ENCODE measurements at places on chromosomes 7 and 10.

GRCh38 chr7:100013328-100013676 lies 2.1 kb upstream of the ZKSCAN1 start:
- no peak for DNase-seq

DNA sequence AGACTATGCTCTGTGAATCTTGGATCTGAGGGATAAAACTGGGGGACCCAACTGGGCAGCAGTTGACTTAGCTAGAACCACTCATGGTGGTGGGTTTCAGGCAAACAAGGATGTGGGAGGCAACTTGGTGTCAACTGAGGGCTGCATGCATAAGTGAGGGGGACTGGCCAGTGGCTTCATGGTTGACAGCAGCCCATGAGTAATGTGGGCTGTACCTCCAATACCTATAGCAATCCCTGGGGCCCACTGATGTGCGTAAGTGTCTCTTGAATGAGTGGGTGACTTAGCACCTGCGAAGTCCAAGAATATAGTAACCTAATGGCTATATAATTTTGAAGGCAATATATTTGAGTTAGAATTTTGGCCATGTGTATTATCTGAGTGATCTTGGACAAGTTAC lies 13.7 kb upstream of the MAP3K8 start:
- DNase-seq: no peak

DNA sequence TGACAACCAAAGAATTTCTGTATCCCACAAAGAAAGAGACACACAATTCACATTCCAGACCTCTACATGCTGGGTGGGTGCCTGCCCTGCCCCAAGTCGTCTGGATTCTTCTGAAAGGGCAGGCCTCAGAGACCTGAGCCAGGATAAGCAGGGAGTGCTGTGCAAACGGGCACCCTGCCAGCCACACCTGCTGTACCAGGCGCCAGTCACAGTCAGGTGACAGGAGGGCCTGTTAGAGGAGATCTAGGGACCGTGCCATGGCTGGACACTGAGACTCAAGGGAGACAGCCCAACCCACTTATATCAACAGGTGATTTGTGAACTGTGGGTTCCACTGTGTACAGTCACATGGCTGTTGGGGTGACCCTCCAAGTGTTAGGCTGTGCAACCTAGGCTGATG lies 103.1 kb upstream of the AFAP1L2 start:
- DNase-seq: no peak

DNA sequence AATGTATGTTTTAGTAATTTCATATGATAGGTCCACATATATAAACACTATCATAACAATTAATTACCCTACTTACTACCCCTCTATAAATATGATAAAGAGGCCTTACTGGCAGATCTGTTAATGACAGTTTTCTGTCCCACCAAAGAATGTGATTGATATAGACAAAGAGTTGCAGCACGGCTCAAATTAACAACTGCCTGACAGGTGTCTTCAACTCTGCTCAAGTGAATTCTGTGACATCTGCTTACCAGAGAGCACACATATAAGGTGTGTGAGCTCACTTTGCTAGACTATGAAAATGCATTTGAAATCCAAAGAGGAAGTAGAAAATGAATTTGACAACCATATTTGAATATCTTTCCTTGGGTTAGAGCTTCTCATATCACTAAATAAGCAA lies 36.6 kb downstream of the CACNA2D1 start:
- DNase-seq: no peak

DNA sequence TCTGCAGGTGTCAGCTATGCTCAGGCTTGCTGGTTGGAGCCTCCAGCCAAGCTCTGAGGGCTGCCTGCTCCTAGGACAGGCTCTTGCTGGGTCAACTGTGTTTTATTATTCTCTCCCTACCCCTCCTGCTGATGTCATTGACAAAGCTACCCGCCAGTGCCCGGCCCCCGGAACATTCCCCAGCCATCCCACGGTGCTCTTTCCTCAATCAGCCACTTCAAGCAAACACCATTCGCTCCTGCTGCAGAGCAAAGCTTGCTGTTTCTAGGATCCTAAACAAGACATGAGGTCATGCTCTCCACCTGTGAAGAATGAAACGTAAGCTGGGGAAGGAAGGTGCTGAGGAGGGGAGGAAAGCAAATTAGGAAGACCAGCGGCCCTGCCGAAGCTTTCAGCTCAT lies 2.1 kb upstream of the C10orf71 start:
- DNase-seq: no peak

GRCh38 chr10:130047336-130047735 lies 63.3 kb downstream of the C10orf143 start:
- DNase-seq: no peak

- no peak for DNase-seq
Observed at GRCh38 chr10:70846795-70847194, 31.0 kb downstream of the SGPL1 start.

DNA sequence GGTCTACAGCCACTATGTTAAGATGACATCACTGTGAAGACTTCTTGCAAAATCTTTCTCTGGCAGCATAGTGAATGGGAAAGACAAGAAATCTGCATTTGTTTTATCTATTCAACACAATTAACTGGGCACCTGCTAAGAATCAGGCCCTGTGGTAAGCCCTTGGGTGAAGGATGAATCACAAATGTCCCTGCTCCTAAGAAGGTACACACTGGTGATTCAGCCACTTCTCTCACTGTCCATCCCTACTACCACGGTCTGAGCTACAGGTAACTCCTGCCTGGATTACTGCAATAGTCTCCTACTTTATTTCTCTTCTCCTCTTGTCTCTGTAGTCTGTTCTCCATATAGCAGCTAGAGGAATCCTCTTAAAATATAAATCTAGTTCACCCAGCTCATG lies 116.1 kb downstream of the HIBADH start:
- no peak for DNase-seq

- DNase-seq: no peak
Observed at GRCh38 chr7:80060218-80060806, 74.3 kb upstream of the GNAI1 start.

DNA sequence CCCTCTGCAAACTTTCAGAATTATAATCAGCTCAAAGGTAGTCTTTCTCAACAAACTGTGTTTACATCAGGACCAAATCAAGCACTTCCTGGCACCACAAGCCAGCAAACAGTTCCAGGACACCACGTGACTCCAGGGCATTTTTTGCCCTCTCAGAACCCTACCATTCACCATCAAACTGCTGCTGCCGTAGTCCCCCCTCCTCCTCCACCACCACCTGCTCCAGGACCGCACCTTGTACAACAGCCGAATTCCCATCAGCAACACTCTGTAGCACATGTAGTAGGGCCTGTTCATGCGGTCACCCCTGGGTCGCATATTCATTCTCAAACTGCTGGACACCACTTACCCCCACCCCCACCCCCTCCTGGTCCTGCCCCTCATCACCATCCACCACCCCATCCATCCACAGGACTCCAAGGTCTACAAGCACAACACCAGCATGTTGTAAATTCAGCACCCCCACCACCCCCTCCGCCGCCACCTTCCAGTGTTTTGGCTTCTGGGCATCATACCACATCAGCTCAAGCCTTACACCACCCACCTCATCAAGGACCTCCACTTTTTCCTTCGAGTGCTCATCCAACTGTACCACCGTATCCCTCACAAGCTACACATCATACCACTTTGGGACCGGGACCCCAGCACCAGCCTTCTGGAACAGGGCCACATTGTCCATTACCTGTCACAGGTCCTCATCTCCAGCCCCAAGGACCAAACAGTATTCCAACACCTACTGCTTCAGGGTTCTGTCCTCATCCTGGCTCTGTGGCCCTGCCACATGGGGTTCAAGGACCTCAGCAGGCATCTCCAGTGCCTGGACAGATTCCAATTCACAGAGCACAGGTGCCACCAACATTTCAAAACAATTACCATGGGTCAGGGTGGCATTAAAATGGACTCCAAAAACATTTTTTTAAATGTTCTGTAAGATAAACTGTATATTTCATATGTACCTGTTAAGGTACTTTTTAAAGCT lies 98.7 kb downstream of the KMT2E start:
- no peak for DNase-seq

GRCh38 chr7:106736123-106736507 lies 75.2 kb upstream of the CCDC71L start:
- DNase-seq: no peak

DNA sequence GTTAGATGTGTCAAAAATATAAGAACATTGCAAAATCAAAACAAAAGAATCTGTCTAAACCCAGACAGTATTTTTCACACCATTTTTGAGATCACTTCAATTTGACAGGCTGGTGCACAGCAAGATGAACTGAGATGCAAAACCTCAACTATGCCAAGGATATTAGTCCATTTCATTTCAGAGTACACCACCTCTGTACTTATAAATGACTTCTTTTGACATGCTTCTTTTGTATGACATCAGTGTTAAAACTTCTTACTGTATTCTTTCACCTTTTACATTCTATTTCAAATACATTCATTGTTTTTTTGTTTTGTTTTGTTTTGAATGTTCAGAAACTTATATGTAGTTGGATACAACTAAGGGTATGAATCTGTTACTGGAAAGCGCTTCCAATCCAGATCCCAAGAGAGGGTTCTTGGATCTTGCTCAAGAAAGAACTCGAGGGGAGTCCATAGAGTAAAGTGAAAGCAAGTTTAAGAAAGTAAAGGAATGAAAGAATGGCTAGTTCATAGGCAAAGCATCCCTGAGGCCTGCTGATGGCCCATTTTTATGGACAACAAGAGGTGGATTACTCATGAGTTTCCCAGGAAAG lies 23.5 kb upstream of the GPR141 start:
- DNase-seq: no peak

GRCh38 chr7:45484094-45484493 lies 90.1 kb upstream of the ADCY1 start:
- DNase-seq: no peak

GRCh38 chr10:43839973-43840372 lies 191.3 kb upstream of the ZNF32 start:
- no peak for DNase-seq

- no peak for DNase-seq
Observed at GRCh38 chr10:130491011-130491692, 355.0 kb downstream of the GLRX3 start.

DNA sequence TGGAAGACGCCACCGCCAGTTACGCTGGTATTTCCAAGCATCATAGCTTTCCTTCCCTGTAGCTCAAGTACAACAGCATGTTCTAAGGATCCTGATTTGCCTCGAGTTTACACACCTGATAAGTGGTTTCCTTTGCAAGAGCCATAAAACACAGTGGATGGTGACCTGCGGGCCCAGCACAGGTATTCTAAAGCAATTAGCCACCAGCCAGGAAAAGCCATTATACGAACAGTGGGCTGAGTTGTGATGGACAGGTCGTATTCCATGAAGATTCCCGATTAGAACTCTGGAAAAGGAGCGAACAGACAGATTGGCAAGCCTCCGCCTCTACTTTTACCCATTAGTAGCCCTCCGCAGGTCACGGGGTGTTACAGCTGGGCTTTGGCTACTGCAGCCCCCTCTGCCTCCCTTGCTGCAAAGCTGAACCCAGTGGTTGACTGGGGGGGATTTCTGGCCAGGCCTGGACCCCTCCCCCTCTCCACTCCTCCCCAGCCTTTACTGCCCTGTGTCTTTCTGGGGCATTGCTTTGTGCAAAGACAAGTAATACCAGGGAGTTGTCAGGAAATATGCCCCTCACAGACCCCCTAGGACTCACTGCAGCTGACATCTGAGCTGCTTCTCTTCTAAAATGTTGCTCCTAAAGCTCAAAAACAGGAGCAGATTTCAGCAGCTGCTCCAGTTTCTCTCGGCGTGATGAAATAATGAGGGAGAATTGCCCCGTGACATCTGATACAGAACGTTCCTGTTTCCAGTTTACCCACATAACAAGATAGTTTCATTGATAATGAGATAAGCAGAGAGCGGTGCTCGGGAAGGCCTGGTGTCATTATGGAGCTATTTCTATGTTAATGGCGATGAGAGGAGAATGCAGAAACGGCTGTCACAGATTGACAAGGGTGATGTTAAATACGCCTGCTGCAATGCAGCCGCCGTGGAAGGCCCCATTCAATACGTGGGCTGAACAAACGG lies 214.4 kb downstream of the CCSER2 start:
- no peak for DNase-seq

DNA sequence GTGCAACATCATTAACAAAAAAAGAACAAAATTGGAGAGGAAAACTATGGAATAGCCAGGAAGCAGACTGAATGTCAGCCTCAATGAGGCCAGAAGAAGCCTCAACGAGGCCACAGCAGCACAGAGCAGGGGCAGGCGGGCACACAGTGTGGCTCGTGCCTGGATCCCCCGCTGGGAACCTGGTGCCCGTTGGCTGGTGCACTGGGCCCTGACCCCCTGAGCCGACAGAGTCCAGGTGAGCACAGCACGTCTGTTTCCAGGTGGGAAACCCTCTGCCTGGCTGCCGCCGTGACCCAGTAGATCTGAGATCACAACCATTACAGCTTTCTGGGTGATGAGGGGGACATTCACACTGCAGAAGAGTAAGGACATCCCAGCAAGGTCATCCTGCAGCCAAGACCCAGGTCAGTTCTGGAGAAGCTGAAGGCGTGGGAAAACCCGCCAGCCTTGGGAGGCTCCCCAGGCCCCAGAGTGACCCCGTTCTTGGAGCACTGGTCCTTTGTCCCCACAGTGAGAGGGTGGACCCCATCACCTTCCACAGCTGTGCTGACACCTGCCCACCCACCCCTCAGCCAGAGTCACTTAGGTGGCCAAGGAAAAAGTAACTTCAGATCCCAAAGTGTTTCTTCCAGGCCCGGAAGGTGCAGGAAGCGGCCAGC lies 222.1 kb downstream of the ADARB2 start:
- DNase-seq: no peak

DNA sequence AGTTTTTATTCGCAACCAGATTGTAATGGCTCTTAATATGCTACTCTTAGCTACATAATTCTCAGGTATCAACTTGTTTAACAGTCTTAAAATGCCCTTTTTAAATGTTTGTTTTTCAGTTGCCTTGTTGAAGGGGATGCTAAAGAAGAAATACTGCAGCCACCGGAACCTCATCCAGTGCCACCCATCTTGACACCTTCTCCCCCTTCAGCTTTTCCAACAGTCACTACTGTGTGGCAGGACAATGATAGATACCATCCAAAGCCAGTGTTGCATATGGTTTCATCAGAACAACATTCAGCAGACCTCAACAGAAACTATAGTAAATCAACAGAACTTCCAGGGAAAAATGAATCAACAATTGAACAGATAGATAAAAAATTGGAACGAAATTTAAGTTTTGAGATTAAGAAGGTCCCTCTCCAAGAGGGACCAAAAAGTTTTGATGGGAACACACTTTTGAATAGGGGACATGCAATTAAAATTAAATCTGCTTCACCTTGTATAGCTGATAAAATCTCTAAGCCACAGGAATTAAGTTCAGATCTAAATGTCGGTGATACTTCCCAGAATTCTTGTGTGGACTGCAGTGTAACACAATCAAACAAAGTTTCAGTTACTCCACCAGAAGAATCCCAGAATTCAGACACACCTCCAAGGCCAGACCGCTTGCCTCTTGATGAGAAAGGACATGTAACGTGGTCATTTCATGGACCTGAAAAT lies 69.5 kb upstream of the RSBN1L start:
- no peak for DNase-seq

- DNase-seq: no peak
Observed at GRCh38 chr10:78798976-78799730, 269.6 kb upstream of the ZMIZ1 start.
